Trophoblast cell (in vitro differentiated cells and primary cell): ENCODE measurements at places on chromosomes 13 and 19.

DNA sequence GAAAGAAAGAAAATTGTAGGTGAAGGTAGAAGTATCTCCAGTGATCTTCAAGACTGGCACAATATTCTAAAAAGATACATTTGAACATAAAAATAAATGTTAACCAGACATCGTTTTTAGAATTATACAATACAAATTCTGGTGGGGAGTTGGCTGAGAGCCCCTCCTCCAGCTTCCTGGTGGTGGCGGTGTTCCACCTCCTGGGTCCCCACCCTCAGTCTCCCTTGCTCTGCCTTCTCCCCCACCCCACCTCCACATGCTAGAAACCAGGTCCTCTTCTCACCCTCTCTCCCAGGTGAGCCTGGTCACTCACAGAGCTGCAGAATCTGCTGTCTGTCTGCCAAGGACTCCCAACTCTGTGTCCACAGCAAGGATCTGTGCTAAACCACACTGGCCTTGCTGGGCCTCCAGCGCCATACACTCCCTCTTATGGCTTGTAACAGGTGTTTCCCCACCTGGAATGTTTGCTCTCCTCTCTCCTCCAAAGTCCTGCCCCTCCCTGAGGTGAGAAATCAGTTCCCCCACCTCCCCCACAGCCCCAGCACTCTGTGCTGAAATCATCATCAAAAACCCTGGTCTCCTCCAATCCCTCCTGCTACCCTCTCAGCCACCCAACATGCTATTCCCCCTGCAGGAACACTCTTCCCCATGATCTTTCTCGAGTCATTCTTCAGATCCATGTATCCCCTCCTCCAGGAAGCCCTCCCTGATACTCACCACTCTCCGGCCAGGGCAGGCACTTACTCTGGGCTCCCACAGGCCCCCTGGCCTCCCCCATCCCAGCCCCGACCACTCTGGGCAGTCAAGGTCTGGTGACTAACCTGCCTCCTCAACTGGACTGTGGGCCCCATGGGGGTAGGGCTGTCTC, 20.5 kb upstream of the CYP2S1 start:
- H3K4me1 ChIP-seq, result peaks cover 27% of the 10 kb centered on the region
- DNase-seq, result no peak
- no peaks in the 10 kb centered on the region for H3K36me3 ChIP-seq
- no peaks in the 10 kb centered on the region for H3K27me3 ChIP-seq

- H3K4me1 ChIP-seq, result no peaks in the 10 kb centered on the region
- H3K4me3 ChIP-seq, result no peak overlapping the region
- no peak for DNase-seq
- H3K36me3 ChIP-seq, result no peaks in the 10 kb centered on the region
- H3K27ac ChIP-seq, result no peak overlapping the region
- no peaks in the 10 kb centered on the region for H3K27me3 ChIP-seq
Measured at GRCh38 chr13:49651570-49652354, 23.5 kb downstream of the ARL11 start.

GRCh38 chr19:1933244-1933643, 7.7 kb upstream of the CSNK1G2 start:
- peaks cover 7% of the 10 kb centered on the region for H3K4me1 ChIP-seq
- no peak overlapping the region for H3K4me3 ChIP-seq
- H3K36me3 ChIP-seq, result no peaks in the 10 kb centered on the region
- no peak overlapping the region for H3K27ac ChIP-seq
- no peaks in the 10 kb centered on the region for H3K27me3 ChIP-seq

- peaks cover 49% of the 10 kb centered on the region for H3K36me3 ChIP-seq
- DNase-seq, result peak; percentile 66
- H3K27ac ChIP-seq, result no peak overlapping the region
- no peak overlapping the region for H3K4me3 ChIP-seq
- no peaks in the 10 kb centered on the region for H3K4me1 ChIP-seq
Measured at GRCh38 chr19:17579661-17580244, 24.3 kb downstream of the COLGALT1 start.

DNA sequence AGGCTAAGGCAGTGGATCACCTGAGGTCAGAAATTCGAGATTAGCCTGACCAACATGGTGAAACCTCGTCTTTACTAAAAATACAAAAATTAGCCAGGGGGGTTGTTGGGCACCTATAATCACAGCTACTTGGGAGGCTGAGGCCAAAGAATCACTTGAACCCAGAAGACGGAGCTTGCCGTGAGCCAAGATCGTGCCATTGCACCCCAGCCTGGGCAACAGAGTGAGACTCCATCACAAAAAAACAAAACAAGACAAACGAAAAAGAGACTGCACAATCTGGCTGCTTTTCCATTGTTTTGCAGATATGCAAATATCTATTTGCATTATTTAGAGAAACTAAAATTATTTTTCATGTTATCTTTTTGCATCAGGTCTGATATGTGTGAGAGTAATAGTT, 83.6 kb downstream of the ZNF486 start:
- no peak for DNase-seq
- peaks cover 13% of the 10 kb centered on the region for H3K4me1 ChIP-seq
- H3K4me3 ChIP-seq, result no peak overlapping the region
- H3K36me3 ChIP-seq, result no peaks in the 10 kb centered on the region

DNA sequence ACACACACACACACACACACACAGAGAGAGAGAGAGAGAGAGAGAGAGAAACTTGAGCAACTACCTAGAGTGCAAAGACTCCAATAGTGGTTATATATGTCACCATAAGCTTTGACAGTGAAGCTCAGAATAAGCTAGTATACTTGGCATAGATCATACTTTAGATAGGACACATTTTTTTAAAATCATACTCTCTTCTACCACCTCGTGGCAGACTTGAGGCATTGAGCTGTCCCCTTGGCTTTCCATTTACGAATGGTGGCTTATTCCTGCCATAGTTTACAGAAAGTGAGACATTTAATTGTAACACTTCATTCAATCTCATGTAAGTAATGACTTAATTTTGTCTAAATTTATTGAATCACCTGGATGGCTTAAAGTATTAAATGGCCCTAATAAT, 108.2 kb downstream of the EDNRB start:
- no peak overlapping the region for H3K27ac ChIP-seq
- H3K4me1 ChIP-seq, result peaks cover 1% of the 10 kb centered on the region
- no peaks in the 10 kb centered on the region for H3K36me3 ChIP-seq
- DNase-seq, result peak; percentile 52

GRCh38 chr19:38514812-38515633, 81.5 kb downstream of the RYR1 start:
- peak; percentile 74 for DNase-seq
- no peaks in the 10 kb centered on the region for H3K36me3 ChIP-seq
- no peak overlapping the region for H3K4me3 ChIP-seq
- H3K27me3 ChIP-seq, result no peaks in the 10 kb centered on the region
- H3K27ac ChIP-seq, result no peak overlapping the region

GRCh38 chr19:42109896-42110295, 22.4 kb downstream of the POU2F2 start:
- peaks cover 18% of the 10 kb centered on the region for H3K4me1 ChIP-seq
- H3K4me3 ChIP-seq, result no peak overlapping the region
- no peaks in the 10 kb centered on the region for H3K27me3 ChIP-seq

- no peaks in the 10 kb centered on the region for H3K4me1 ChIP-seq
- H3K27ac ChIP-seq, result no peak overlapping the region
- no peaks in the 10 kb centered on the region for H3K27me3 ChIP-seq
- no peaks in the 10 kb centered on the region for H3K36me3 ChIP-seq
- H3K4me3 ChIP-seq, result no peak overlapping the region
Measured at GRCh38 chr13:65929436-65929835, 1300.7 kb downstream of the PCDH9 start.

DNA sequence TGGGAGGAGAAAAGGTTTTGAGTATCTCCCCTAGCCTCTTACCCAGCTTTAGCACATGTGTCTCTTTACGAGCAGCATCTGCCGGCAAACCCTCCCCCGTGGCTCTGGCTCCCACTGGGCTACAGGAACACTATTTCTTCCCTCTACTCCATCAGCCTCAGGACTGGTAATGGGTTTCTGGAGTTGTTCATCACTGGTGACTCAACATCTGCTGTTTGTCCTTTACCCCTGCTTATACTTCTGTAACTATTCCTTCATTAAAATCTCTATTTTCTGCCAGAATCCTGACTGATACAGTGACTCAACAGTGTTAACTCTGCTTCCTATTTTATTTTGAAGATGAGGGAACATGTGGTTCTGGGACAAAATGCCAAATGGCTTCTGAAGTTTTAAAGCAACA, 437.3 kb upstream of the HTR2A start:
- H3K27me3 ChIP-seq, result no peaks in the 10 kb centered on the region
- H3K4me3 ChIP-seq, result no peak overlapping the region
- no peak overlapping the region for H3K27ac ChIP-seq
- H3K4me1 ChIP-seq, result peaks cover 4% of the 10 kb centered on the region
- no peaks in the 10 kb centered on the region for H3K36me3 ChIP-seq
- DNase-seq, result no peak
